ENCODE measurements at places on chromosomes 2 and 18. TPM values are rescaled to one million over a fixed set of nuclear protein-coding genes. Genes with fewer than 3 reads are reported as not detected.

PSD4 gene
- 234 TPM for total RNA-seq

MAT2A gene
- total RNA-seq = 189 TPM

ERFE gene
- total RNA-seq = 0.57 TPM

NTSR2 gene
- not detected for total RNA-seq

CD302 gene
- 37.7 TPM for total RNA-seq

MYCN gene
- total RNA-seq = 5.0 TPM
